ENCODE measurements at places on chromosomes 4 and X. TPM values are rescaled to one million over a fixed set of nuclear protein-coding genes. Genes with fewer than 3 reads are reported as not detected.

The TBX22 gene
- total RNA-seq = 0.23 TPM

The CFAP99 gene
- total RNA-seq = 0.69 TPM

The IL13RA2 gene
- total RNA-seq = 13.6 TPM

The SMR3B gene
- total RNA-seq = not detected

The PLXNB3 gene
- 4.6 TPM for total RNA-seq

The MFAP3L gene
- total RNA-seq = 25.4 TPM

Data from diencephalon (tissue), 1 donor.